ENCODE measurements at places on chromosomes 6 and 20. TPM values are rescaled to one million over a fixed set of nuclear protein-coding genes. Genes with fewer than 3 reads are reported as not detected.

The PDYN gene
- total RNA-seq, result not detected

The ECT2L gene
- not detected for total RNA-seq

The FAM83B gene
- 0.20 TPM for total RNA-seq

The APOBEC2 gene
- total RNA-seq, result not detected

The COL12A1 gene
- 147 TPM for total RNA-seq

The MLIP gene
- total RNA-seq, result not detected

The LPIN3 gene
- 0.76 TPM for total RNA-seq

The CLVS2 gene
- not detected for total RNA-seq

The FUT9 gene
- not detected for total RNA-seq

The DOK5 gene
- total RNA-seq, result not detected

The DEFB132 gene
- total RNA-seq, result 0.05 TPM

The FLRT3 gene
- 0.27 TPM for total RNA-seq

The SCGN gene
- not detected for total RNA-seq

The OLIG3 gene
- not detected for total RNA-seq

The HSPA1L gene
- 0.30 TPM for total RNA-seq

The ERVFRD-1 gene
- not detected for total RNA-seq

The L3MBTL3 gene
- total RNA-seq, result 9.4 TPM

The NOL4L gene
- 14.2 TPM for total RNA-seq

The HLA-DPB1 gene
- total RNA-seq, result not detected

The MRPL14 gene
- 111 TPM for total RNA-seq

The GCNT2 gene
- 22.5 TPM for total RNA-seq

The RSPO3 gene
- total RNA-seq, result 0.42 TPM

The PTPRK gene
- total RNA-seq, result 71.7 TPM

The CST8 gene
- total RNA-seq, result not detected

The SLC26A8 gene
- total RNA-seq, result not detected

The BAK1 gene
- total RNA-seq, result 34.0 TPM

The NOX3 gene
- total RNA-seq, result not detected

The MRPS10 gene
- 123 TPM for total RNA-seq

The APMAP gene
- total RNA-seq, result 129 TPM

The TGM3 gene
- not detected for total RNA-seq

The WFDC12 gene
- total RNA-seq, result not detected

The SLC24A3 gene
- 2.8 TPM for total RNA-seq
